ENCODE measurements at places on chromosomes 2 and 18.

DNA sequence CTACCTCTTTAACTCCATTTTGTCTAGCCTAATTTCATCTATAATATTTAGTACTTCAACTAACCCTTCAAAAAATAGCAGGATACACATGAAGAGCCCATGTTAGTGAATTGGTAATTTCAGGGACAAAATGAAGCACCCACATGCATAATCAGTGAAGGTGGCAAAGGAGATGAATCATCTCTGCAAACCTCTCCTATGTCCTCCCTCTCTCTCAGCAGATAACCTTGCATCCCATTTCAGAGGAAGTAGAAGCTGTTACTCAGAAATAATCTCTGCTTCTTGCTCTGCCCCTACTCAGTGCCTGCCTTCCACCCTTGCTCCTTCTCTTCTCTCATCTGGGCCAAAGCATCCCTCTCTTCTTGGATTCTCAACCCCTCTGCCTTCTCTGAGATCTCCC is 60.2 kb upstream of the CAVIN2 start:
- no peak for DNase-seq

- DNase-seq = no peak
Measured at GRCh38 chr2:107721178-107721577, 105.5 kb upstream of the RGPD4 start.

GRCh38 chr2:69138247-69138772 is 125.3 kb downstream of the ANTXR1 start:
- DNase-seq = no peak

- DNase-seq = no peak
Measured at GRCh38 chr18:61948846-61949438, 56.1 kb upstream of the RNF152 start.

- no peak for DNase-seq
Measured at GRCh38 chr18:47594621-47595086, 335.8 kb downstream of the SMAD2 start.

DNA sequence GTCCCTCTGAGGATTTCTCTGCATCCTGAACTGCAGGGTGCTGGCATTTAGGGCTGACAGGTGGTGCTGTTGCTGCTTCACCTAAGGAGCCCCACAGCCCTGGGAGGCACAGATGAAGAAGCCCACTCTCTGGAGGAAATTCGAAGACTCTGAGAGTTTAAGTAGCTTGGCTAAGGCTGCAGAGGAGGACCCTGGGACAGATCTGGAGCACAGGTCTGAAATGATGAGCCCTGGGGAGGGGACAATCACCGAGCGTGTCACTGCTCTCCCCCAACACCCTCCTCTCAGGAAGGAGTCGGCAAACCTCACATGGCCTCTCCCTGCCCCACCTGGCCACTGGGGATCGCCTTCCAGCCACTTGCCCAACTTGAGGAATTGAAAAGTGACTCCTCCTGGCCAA is 18.6 kb downstream of the CYP27C1 start:
- DNase-seq = no peak

- DNase-seq = no peak
Measured at GRCh38 chr2:168603439-168603961, 147.4 kb downstream of the CERS6 start.

GRCh38 chr18:4400911-4401310 is 54.2 kb downstream of the DLGAP1 start:
- no peak for DNase-seq

DNA sequence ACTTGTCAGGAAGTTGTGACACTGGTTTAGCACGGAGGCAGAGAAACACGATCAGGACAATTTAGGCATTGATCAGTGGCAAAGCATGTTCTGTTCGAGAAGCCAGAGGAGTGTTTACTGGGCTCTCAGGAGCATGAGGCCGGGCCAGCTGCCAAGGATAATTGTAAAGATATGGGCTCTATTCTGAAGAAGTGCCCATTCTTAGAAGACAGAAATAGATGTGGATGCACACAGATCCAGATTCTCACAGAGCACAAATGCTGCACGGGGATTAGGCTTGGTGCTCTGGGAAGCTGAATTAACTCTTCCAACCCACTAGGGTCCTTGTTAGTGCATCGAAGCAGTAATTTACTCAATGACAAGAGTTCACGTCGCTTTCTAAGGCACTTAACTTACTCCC is 16.2 kb downstream of the AFF3 start:
- DNase-seq = no peak

- DNase-seq = no peak
Measured at GRCh38 chr2:24840164-24840869, 47.1 kb downstream of the CENPO start.

DNA sequence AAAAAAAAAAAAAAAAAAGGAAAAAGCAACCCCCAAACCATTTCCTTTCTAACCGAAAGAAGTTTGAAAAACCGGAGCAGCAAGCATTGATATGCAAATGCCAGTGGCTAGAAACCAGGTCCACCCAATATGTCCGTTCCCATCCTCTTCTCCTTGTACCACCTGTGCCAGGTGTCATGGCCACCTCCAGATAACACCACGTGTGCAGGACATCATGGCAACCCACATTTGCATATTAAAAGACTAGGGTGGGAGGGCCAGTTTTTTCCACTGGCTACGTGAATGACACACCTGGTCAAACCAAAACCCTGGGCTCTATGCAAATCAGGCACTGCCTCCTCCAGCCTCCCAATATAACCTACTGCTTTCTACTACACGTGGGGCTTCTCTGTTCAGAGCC is 303.3 kb upstream of the GULP1 start:
- no peak for DNase-seq

GRCh38 chr2:120349440-120349921 is 3.5 kb downstream of the INHBB start:
- DNase-seq = no peak

DNA sequence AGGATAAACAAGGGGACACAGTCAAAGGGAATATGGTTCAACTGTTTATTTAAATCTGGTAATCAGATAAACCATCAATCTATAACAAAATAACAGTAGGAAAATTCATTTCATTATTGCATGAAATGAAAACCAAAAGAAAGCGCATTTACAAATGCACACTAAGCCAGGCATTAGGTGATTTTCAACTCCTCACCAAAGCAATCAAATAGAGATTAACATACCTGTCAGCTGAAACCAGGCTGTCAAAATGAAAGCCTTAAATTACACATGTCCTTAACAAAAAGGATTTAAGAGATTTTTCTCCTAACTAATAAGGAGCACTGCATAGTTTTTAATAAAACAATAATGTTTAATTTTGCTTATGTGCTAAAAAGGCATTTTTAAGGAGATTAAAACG is 23.0 kb downstream of the STK39 start:
- DNase-seq = no peak

DNA sequence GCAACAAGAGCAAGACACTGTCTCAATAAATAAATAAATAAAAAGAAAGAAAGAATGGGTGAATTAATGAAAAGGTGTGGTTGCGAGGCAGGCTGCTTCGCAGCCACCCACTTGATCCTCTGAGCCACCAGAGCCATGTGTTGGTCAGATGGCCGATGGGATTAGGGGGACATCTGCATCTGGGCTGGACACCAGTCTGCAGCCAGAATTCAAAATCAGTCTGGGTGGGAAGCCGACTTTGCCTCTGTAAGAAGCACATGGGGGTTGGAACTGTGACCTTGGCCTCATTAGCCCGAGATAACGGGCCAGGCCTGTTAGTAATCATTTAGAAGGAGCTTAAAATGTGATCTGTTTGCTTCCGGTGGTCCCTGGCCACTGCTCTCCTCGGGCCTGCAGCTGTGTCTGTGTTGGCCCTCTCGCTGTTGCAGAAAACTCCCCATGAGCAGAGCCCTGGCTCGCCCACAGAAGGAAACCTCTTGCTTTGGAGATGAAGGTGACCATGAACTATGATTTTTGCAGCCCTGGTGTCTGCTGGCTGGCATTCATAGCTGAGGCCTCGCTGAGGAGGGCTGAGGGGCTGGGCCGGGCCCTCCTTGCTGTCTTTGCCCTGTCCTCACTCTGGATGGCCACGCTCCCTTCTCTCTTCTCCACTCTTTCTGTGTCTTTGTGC is 94.4 kb downstream of the DYSF start:
- DNase-seq = no peak

DNA sequence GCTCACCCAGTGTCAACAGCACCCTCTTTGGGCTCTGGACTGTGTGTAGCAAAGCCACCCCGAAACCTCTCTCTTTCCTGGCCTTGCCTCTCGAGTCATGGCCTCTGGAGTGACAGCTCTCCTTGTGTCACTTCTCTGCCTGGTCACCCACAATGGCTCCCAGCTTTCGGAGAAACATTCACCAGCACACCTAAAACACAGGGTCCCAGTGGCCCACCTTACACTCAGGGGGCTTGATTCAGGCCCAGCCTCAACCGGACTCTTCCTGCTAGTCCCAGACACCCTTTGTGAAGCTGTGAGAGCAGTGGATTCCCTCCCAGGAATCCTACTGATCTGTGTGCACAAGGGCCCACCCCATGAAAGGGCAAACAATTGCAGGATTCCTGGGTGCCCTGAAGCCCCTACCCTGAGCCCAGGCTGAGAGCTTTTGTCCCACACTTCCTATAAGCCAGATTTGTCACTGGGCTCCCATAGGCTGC is 137.2 kb upstream of the HAAO start:
- no peak for DNase-seq
